ENCODE measurements at places on chromosomes 1 and 21.

- DNase-seq: no peak
Measured at GRCh38 chr21:40688106-40688864, 158.7 kb downstream of the DSCAM start.

GRCh38 chr1:195394567-195394966 is 1213.7 kb downstream of the KCNT2 start:
- DNase-seq: no peak

DNA sequence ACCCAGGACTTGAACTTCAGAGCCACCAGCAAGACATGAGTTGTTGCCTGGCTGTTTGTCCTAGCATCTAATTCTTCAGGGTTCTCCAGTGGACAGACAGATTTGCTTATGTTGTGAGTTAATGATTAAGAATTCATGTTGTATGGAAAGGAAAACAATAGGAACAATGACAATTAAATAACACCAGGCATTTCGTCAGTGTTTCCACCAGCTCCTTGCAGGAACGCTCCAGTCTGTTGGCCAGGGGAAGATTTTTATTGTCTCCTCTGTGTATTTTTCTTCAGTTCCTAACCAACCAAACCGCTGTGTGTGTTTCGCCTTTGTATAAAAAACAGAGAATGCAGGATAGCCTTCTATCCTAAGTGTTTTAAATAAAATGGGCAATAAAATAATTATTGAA is 64.4 kb upstream of the PTGFR start:
- DNase-seq: no peak

GRCh38 chr1:10494418-10494753 is 19.6 kb downstream of the PEX14 start:
- DNase-seq: no peak

GRCh38 chr1:51843948-51844347 is 34.6 kb downstream of the NRDC start:
- no peak for DNase-seq

- no peak for DNase-seq
Measured at GRCh38 chr1:81158592-81158991, 642.1 kb upstream of the ADGRL2 start.

- no peak for DNase-seq
Measured at GRCh38 chr1:74861867-74862266, 128.9 kb downstream of the TYW3 start.
